ENCODE measurements at places on chromosomes 1 and 21. TPM values are rescaled to one million over a fixed set of nuclear protein-coding genes. Genes with fewer than 3 reads are reported as not detected.
A peak's percentile ranks its signal among the peaks of the same experiment; 100 is the strongest.

DNA sequence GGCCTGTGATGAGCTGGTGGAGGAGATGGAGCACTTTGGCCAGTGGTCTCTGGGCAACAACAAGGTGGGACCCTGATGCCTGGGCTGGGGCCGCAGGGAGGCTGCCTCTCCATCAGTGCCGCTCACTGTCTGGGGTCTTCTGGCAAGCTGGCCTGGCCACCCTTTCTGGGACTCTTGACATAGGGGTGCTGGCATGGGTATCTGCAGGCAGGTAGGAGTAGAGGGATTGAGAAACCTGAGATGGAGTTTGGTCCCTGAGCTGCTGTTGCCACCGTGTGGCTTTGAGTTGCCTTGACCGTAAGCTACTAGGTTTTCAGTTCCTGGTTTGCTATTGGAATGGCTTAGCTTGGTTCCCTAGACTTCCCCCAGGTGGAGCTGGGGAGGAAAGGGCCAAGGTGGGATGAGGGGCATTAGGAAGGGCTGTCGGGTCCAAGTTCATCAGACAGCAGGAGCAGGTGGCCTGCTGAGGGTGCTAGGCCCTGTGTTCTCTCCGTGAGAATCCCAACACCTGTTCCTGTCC is 13.2 kb upstream of the MFN2 start:
- DNase-seq = no peak
- H3K4me3 ChIP-seq = no peak overlapping the region
- no peak overlapping the region for H3K27ac ChIP-seq
- no peaks in the 10 kb centered on the region for H3K27me3 ChIP-seq

DNA sequence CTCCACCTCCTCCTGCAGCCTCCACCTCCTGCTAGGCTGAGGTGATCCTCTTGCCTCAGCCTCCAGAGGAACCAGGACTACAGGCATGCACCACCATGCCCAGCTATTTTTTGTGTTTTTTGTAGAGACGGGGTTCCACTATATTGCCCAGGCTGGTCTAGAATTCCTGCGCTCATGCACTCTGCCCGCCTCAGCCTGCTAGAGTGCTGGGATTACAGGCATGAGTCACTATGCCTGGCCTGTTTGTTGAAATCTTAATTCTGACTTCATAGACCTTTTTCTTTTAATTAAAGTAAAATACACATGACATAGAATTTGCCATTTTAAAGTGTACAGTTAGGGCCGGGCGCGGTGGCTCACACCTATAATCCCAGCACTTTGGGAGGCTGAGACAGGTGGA is 42.7 kb downstream of the FAAP20 start:
- no peak overlapping the region for H3K4me3 ChIP-seq
- H3K27ac ChIP-seq = no peak overlapping the region
- H3K4me1 ChIP-seq = no peaks in the 10 kb centered on the region
- DNase-seq = no peak

GRCh38 chr1:66353257-66353656 is 180.7 kb upstream of the SGIP1 start:
- H3K4me3 ChIP-seq = no peak overlapping the region
- no peaks in the 10 kb centered on the region for H3K36me3 ChIP-seq
- H3K4me1 ChIP-seq = peaks cover 65% of the 10 kb centered on the region
- no peaks in the 10 kb centered on the region for H3K27me3 ChIP-seq

DNA sequence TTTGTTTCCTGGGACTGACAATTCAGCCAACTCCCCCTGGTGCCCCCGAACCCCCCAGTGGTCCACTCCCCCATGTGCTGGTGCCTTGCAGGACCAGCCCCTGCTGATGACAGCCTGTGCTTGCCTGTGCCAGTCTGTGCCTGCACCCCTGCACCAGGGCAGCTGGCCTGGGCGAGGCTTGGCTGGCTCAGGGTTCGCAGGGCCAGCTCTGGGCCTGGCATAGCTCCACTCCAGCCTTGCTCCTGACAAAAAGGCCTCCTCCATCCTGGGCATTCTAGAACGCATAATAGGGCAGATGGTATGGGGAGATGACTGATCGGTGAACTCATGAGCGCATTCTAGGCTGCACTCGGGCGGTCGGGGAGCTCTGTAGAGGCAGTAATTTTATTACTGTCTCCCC is 5.4 kb downstream of the CNTN2 start:
- no peaks in the 10 kb centered on the region for H3K4me1 ChIP-seq
- H3K4me3 ChIP-seq = no peak overlapping the region
- no peaks in the 10 kb centered on the region for H3K36me3 ChIP-seq
- no peak for DNase-seq

PRDM16 gene
- 2.8 TPM for total RNA-seq

KPRP gene
- not detected for total RNA-seq

DNA sequence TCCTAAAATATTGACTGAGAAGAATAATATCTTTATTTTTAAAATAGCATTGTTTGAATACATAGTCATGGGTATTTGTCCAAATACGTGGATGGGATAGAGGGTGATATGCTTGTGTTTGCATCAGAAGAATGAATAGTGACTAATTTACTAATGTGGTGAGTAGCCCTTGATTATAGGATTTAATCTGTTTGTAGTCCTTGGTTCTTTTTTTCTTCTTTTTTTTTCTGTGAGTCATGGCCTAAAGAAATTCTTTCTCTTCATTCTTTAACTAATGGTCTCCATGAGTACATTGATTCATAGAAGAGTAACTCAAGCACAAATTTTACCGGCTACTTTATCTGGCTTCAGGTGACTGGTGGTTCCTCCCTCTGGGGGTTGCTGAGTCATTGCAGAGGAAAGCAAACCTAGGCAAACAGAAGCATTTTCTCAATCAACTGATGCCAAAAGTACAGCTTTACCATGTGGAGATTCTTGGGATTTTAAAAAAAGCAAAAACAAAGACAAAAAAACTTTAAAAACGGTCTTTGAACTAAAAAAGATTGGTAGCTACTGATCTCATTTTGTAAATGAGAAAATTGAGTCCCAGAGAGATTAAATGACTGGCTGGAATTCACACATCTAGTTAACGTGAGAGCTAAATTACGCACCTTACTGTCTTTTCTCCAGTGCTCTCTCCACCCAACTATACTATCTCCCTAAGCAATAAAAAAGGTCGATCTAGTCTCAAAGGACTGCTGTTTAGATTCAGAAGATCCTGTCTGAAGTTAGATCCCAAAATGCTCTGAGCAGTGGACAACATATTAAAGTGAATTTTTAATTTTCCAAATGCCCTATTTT is 40.5 kb downstream of the AK5 start:
- no peaks in the 10 kb centered on the region for H3K27me3 ChIP-seq
- H3K36me3 ChIP-seq = no peaks in the 10 kb centered on the region
- no peak for DNase-seq
- no peak overlapping the region for H3K27ac ChIP-seq

DNA sequence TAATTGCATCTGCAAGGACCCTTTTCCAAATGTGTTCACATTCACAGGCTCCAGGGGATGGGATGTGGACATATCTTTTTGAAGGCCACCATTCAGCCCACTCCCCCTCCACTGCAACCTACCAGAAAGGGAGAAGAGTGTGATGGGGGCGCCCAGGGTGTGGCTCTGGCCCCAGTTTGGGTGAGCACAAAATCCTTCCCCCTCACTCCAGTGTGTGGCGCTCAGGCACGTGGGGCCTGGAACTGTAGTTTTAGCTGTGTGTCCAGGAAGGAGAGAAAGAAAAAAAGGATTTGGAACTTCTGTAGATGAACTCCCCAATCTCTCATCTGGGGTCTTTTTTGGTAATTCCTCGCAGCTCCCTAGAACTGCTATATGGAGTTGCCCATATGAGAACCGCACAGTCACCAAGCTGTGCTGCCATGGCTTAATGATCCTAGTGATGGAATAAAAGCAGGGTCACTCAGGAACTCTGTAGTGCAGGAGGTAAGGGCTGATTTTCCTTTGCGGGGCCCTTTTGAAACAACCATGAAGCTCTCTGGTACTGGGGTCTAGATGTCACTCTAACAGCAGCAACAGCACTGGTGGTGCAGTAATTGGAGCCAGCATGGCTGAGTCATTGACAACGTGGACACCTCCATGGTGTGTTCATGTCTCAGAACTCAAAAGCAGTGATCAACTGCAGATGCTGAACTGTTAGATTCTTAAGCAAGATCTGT is 17.0 kb downstream of the AGT start:
- H3K27me3 ChIP-seq = no peaks in the 10 kb centered on the region
- H3K4me3 ChIP-seq = no peak overlapping the region
- no peak overlapping the region for H3K27ac ChIP-seq
- DNase-seq = peak; percentile 55
- H3K36me3 ChIP-seq = peaks cover 27% of the 10 kb centered on the region

GRCh38 chr1:22317920-22318243 is 133.8 kb upstream of the ZBTB40 start:
- H3K27me3 ChIP-seq = no peaks in the 10 kb centered on the region
- no peaks in the 10 kb centered on the region for H3K4me1 ChIP-seq

CXADR gene
- total RNA-seq = 0.39 TPM

DNA sequence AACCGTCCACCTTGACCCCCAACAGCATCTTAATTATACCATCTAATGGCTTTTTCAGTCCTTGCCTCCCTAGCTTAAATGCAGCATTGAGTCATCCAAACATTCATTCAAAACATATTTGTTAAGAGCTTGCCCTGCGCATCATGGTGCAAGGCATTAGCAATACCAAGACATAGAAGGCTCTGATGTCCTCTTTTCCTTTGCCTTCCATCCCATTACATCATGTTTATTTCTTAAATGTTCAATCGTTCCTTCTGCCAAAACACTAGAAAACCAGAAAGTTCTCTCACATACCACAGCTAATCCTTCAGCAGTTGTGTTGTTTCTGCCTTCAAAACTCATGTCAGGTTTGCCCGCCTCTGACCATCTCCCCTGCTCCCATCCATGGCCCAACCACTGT is 29.8 kb upstream of the VTCN1 start:
- no peaks in the 10 kb centered on the region for H3K27me3 ChIP-seq
- H3K36me3 ChIP-seq = no peaks in the 10 kb centered on the region
- H3K4me3 ChIP-seq = no peak overlapping the region
- no peak overlapping the region for H3K27ac ChIP-seq
- H3K4me1 ChIP-seq = no peaks in the 10 kb centered on the region

GRCh38 chr1:223429313-223429731 is 36.1 kb downstream of the CCDC185 start:
- peak overlapping the region; percentile 10 for H3K27ac ChIP-seq
- no peak overlapping the region for H3K4me3 ChIP-seq
- H3K36me3 ChIP-seq = no peaks in the 10 kb centered on the region
- no peaks in the 10 kb centered on the region for H3K27me3 ChIP-seq

DNA sequence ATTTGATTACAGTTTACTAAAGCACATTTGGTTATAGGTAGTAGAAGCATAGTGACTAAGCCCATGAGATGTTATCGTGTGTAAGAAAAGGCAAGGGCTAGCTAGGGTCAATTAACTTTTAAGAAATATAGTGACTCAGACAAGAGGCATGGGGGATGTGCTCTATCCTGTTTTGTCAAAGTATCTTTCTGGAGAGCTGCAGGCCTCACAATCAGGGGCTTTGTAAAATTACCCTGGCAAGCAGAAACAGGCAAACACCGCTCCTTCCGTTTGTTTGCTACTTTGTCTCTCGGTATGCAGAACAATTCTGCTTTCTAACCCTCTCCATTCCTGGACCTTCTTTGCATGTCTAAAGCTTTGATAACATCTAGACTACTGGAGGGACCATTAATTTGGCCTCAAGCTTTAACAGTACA is 26.1 kb upstream of the ZNF697 start:
- no peaks in the 10 kb centered on the region for H3K27me3 ChIP-seq
- H3K4me3 ChIP-seq = no peak overlapping the region
- DNase-seq = no peak
- H3K36me3 ChIP-seq = no peaks in the 10 kb centered on the region
- no peak overlapping the region for H3K27ac ChIP-seq

SLC9C2 gene
- total RNA-seq = not detected

FCRL3 gene
- total RNA-seq = 0.33 TPM

- H3K36me3 ChIP-seq = no peaks in the 10 kb centered on the region
- H3K4me3 ChIP-seq = no peak overlapping the region
- no peaks in the 10 kb centered on the region for H3K27me3 ChIP-seq
- peaks cover 65% of the 10 kb centered on the region for H3K4me1 ChIP-seq
- H3K27ac ChIP-seq = peak overlapping the region; percentile 71
These were observed 26.9 kb upstream of the SH3D21 start for GRCh38 chr1:36279110-36279788.

DNA sequence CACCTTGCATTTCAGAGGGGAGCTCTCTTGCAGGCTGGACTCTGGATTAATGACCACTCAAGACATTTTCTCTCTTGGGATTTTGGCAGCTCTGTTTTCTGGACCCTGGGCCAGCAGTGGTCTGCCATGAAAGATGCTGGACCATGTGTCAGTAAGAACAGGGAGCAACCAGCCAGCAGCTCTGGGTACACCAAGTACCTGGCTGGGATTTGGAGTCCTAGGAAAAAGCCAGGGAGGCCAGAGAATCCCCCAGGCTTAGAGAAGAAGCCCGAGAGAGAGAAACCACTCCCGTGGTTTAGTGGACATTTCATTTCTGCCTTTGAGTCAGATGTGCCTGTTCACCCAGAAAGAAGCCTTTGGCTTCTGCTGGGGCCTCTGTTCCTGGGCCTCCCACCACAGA is 2.5 kb downstream of the NFASC start:
- H3K36me3 ChIP-seq = no peaks in the 10 kb centered on the region
- peaks cover 83% of the 10 kb centered on the region for H3K4me1 ChIP-seq
- H3K4me3 ChIP-seq = no peak overlapping the region
- peak overlapping the region; percentile 68 for H3K27ac ChIP-seq
- no peak for DNase-seq

DNA sequence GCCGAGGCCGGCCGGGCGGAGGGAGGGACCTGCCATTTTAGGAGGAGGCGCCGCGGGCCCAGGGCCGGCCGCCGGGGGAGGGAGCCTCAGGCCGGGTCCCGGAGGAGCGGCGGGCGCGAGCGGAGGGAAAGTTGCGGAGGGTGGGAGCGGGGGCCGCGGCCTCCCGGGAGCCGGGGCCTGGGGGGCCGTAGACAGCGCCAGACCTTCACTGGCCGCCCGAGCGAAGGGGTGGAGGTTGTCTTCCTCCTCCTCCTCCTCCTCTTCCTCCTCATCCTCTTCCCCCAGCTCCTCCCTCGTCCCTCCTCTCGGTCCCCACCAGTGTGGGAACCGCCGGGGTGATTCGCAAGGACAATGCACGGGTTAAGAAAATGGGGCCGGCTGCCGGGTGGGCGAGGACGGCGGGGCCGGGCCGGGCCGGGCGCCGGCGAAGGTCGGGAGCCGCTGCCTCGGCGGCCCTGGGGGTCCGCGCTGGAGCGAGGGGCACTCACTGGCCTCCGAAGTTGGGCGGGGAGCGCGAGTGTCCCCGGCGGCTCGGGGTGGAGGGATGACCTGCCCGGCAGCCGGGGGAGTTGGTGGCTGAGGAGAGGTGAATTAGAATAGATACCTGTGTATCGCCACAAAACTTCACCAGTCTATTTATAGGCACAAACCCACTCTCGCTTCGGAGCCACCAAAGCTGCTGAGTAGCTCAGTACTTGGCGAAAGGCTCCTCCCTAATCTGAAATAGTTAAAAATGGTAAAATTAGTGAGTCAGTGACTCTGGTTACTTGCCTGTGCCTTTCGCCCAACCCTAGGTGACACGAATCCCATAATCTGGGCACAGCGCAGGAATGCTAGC is 1.3 kb downstream of the DYRK1A start:
- peak overlapping the region; percentile 79 for H3K4me3 ChIP-seq
- no peaks in the 10 kb centered on the region for H3K27me3 ChIP-seq
- H3K4me1 ChIP-seq = peaks cover 56% of the 10 kb centered on the region

GRCh38 chr1:36605942-36606640 is 123.4 kb upstream of the CSF3R start:
- H3K27ac ChIP-seq = no peak overlapping the region
- no peaks in the 10 kb centered on the region for H3K4me1 ChIP-seq
- no peak overlapping the region for H3K4me3 ChIP-seq
- no peak for DNase-seq
- no peaks in the 10 kb centered on the region for H3K27me3 ChIP-seq

CNIH4 gene
- 61.0 TPM for total RNA-seq

VSIG8 gene
- total RNA-seq = not detected
